ENCODE measurements at places on chromosomes 6 and 20.

DNA sequence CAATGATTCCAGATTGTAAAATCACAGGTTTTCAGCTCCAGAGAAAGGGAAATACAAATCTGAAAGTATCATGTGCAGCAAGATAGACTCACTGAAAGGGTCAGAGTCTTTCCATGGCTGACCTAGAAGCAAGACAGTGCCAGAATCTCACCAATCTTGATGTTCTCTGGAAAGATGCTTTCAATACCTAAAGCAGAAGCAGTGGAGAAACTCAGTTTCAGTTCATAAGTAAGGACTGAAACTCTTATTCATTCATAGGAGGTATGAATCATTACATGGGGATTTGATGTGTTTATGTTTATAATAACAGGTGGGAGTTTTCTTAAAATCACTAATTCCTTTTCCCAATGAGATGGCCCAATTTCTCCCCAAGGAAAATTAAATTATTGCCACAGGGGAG, 42.5 kb downstream of the SLC2A12 start:
- peak; percentile 31 for DNase-seq

DNA sequence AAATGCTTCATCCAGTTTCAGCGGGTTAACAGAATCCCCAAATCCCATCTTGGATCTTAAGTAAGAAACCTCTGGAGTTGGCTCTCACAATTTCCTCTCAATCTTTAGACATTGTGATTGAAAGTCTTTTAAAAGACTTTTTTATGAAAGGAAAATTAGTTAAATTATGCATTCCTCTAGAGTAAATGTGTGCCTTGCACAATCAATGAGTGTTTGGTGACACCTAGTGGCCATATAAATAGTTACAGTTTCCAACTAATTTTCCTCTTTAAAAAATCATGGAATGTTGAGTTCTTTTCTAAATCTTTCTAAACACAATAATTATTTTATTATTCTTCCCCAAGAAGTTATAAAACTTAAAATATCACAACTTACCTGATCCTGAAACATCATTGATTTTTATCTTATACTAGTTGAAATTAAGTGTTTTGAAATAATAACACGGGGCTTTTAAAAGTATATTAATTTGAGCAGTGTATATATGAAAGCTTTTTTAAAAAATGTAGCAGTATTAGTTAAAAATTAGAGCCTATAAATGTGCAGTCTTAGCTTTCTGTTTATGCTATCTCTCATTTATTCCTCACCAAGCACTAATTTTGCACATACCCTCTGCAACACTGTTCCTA, 66.4 kb downstream of the PKHD1 start:
- no peak for DNase-seq

GRCh38 chr6:46795816-46796215, 2.6 kb downstream of the MEP1A start:
- DNase-seq = no peak

DNA sequence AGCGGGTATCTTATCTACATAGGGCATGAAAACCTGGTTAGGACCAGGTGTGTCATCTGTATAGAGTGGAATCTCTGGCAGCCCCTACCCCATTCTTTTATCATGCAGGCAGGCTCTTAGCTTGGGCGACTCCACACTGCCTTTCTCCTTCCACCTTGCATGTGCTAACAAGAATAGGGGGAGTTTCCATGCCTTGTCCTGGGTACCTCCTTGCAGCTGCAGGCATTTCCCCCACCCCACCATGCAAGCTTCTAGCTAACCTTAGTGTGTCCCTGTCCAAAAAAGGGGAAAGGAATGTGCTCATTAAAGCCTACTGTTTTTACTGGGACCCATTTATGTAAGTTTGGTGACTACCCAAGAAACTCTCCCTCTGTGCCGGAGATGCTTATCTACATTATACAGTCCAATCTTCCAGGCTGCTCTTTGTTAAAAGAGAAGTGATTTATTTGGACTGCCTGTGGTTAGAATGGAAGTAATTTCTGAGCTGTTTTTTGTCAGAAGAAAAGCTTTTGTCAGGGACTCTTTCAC, 10.5 kb upstream of the CEP43 start:
- DNase-seq = no peak

DNA sequence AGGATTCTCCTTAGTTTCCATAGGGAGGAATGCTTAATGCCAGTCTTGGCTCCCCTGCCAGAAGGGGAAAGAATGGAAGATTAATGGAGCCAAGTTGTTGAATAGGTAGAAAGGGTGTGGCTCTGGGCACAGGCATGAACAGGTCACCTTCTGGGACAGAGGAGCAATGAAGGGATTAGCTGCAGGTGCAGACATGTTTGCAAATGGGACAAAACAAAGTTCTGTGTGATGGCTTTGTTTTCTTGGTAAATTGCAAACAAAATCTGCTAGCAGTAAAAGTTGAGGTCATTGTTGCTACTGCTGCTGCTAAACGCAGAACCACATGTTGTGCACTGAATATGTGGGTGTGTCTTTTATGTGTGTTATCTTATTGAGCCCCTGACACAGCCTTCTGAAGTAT, 93.3 kb downstream of the PERP start:
- no peak for DNase-seq

- no peak for DNase-seq
Measured at GRCh38 chr6:4906293-4907276, 97.3 kb downstream of the RPP40 start.

DNA sequence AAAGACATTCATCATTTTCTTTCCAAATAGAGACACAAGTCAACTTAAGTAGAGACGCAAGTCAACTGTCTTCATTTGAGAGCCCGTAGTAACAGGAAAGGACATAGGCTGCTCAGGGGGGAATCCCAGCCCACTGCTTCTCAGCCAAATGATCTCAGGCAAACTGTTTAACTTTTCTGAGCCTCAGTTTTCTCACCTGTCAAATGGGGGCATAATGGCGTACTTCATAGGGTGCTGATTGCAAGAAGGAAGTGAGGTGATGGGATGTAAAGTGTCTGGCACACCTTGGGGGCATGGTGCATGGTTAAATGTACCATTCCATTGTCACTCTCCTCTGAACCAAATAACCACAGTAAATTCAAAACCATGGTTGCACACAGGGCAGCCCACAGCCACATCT, 96.5 kb downstream of the EYA2 start:
- DNase-seq = no peak

DNA sequence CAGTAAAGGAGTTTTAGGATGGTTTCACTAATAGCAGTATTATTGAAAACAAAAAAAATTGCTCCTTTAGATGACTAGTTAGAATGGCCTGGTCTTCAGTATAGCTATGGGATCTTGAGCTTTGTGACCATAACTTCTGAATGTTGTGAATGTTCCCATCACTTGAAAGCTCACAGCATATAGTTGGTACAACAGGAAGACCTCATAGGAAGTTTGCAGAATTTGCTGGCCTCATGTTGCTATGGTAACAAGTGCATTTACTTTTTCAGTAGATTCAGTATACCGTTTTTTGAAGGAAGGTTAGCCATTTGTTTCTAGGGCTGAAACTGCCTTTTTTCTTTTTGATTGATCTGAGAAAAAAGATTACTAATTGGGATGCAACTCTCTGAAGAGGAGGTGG, 8.3 kb downstream of the PHF3 start:
- DNase-seq = no peak

DNA sequence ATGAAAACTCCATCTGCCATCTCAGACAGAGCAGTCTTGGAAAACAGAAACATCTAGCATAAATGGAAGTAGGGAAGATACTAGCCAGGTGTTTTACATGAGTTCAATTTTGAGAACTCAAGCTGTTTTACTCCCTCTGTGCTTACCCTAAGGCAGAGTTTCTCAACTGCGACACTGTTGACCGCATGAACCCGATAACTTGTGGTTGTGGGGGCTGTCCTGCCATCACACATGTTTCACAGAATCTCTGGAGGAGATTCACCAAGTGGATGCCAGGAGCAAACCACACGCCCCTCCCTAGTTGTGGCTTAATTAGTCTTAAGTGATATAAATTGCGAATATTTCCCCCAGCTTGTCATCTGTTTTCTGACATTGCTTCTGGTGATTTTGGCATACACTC, 2.3 kb upstream of the SERPINB6 start:
- DNase-seq = no peak

DNA sequence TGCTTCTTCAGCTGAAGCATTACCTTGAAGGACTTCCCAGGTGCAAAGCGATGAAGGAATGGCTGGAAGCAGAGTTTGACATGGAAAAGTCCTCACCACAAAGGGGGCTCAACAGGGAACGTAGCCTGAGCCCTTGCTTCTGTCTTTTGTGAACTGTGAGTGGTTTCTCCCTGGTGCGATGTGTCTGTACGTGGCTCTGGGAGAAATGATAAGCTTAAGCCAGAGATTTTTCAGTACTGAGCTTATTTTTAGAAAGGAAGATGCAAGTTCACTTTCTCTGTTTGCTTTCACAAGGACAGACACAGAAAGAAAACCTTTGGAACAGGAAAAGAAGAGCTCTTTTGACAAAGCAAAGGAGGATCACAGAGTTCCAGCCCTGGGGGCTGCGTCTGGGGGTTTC, 79.4 kb downstream of the DACT2 start:
- DNase-seq = no peak

DNA sequence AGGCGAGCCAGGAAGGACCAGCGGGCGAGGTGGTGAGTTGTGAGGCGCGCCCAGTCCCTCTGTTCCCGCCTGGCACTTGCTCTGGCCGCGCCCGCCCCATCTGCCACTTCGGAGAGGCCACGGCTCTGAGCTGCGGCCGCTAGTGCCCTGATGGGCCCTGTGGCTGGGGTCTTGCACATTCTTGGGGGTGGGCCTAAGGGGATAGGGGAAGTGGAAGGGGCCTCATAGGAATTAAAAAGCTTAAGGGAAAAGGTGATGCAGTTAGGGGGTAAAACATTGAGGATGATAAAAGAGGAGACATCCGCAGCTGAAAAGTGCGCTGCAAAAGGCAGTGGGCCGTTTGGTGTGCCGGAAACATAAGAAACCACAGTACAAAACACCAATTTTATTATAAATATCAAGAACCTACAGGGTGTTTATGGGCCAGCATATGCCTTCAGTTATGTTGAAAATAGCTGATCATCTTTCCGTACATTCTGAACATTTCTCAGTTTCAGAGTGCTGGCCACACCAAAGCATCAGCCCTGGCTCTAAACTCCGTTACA, 1.1 kb upstream of the PSMB8 start:
- no peak for DNase-seq

- DNase-seq = no peak
Measured at GRCh38 chr6:24054388-24054787, 71.6 kb upstream of the NRSN1 start.

- no peak for DNase-seq
Measured at GRCh38 chr6:157291356-157291755, 32.0 kb downstream of the TMEM242 start.
